ENCODE measurements at places on chromosomes 5 and 9.

GRCh38 chr5:169946743-169947295 is 33.5 kb downstream of the INSYN2B start:
- DNase-seq, result no peak

GRCh38 chr9:10104774-10105173 is 508.0 kb downstream of the PTPRD start:
- DNase-seq, result no peak

- no peak for DNase-seq
These were observed 95.9 kb upstream of the GNAQ start for GRCh38 chr9:78127279-78128225.

DNA sequence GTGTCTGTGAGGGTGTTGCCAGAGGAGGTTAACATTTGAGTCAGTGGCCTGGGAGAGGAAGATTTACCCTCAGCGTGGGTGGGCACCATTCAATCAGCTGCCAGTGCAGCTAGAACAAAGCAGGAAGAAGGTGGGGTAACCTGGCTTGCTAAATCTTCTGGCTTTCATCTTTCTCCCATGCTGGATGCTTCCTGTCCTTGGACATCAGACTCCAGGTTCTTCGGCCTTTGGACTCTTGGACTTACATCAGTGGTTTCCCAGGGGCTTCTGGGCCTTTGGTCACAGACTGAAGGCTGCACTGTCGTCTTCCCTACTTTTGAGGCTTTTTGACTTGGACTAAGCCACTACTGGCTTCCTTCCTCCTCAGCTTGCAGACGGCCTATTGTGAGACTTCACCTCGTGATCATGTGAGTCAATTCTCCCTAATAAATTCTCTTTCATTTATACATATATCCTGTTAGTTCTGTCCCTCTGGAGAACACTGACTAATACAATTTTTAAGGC is 38.1 kb downstream of the PBX3 start:
- DNase-seq, result no peak

DNA sequence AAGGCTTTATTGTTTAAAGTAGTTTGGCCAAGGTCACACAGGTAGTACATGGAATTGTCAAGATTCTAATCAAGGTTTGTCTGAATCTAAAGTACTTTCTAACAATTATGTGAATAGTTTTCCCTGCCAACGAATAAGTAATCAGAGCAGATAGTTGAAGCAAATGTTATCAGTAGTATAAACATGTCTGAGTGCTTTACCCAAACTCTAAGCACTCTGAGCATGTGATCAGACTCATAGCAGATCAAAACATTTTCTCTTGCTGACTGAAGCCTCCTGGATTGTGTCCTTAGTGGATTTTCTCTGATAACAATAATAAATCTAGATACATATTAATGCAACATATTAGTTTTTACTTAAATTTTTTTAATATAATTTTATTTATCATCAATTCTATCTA is 995.0 kb downstream of the EFNA5 start:
- no peak for DNase-seq

DNA sequence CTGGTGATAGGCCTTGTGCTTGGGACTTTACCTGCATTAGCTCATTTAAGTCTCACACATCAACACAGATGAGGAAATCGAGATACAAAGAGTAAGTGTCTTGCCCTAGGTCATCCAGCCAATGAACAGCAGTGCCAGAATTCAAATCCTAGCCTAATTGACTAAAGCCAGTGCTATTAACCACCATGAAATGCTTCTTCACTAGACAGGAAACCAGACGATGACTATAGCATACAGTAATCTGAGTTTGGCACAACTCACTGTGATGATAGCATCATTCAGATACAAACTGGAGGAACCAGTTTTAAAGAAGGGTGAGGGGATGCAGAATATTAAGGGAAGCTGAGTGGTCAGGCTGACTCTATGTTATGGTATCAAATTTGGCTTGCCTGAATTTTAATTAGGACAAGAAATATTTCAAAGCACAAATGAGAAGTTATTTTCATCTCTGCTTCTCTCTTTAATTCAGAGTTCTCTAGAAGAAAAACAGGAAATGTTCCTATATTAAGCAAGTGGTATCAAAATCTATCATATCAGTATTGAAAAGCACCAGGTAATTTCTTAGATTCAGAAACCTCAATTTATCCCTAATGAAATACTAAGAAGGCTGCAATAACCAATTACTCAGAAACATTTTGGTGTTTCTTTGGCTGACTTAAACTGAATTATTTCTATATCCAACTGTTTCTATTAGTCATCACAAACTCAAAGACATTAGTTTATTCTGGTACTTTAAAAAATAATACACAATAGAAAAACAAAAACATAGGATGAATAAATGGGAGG is 147.0 kb upstream of the RASA1 start:
- DNase-seq, result no peak

DNA sequence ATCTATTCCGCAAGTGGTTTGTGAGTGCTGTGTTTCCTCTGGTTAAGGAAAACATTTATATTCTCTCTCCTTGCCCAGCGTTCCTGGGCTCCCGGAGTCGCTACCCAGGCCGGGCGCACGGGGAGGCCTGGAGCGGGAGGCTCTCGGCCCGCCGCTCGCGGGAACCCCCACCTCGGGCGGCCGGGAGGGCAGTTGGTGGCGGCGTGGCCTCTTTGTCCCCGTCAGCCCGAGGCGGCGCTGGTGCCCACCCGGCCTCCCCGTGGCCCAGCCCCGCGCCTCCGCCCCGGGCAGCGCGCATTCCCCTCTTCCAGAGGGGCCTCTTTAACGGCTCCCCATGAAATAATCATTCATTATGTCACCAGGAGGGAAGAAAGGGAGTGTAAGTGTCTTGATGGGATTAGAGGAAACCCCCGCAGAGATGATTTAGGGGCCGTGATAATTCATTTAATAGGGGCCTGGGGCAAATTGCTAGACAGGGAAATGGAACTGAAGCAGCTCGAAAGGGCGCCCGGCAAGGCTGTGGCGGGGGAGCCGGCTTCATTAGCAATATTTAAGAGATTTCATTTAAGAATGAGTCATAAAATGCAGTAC is 181.9 kb upstream of the TBCA start:
- DNase-seq, result no peak

DNA sequence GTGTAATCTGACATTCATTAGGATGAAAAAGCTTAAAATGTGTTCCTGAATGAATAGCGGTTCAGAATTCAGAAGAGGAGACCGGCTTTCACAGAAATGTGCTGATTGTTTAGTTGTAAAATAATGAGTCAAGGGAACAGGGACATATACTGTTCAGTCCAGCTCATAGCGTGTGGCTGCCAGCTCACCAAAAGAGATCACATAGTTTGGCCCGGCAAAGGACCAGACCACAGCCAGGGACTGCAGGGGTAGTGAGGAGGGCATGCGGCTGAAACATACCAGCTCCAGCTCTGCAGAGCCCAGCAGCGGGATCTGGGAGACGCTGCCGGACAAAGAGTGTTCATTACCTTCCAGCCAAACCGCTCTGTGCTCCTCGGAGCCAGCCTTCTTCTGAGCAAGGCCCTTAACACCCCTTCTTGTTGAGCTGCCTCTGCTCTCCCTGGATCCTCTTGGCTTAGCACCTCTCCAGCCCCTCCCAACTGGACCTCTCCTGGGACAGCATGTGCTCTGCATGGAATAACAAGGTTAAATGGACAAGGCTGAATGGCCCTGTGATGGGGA is 116.8 kb upstream of the CNTLN start:
- DNase-seq, result no peak

DNA sequence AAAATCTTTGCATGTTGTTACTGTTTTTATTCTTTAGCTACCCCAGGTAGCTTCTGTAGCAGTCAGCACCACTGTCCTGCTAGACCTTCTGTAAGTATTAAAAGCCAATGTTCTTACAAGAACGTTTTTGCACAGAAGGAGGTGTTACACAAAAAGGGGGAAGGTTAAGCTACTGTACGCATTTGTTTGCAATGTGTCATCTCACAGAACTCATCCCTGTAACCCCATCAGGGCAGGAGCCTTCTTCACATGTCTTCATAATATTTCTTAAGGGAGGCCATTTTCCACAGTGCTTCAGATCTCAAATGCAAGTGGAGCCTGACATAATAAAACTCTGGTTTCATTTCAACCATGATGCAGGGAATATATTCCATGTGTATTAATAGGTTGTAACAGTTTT is 67.9 kb downstream of the OSMR start:
- DNase-seq, result no peak

DNA sequence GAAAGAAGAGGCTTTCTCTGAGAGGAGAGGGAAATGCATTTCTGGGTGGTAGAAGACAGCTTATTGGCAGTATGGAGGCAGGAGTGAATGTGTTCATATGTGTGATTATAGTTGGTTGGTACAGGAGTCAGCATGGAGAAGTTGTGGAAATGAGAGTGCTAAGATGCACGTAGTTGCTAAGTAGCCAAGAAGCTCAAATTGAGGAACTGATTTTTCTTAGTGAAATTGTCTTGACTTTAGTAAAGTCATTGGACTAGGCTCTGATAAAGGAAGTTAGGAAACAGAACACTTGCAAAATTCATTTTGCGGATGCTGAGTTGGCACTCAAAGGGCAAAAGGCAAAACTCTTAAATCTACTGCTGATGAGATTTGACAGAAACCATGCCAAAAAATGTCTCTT is 158.9 kb upstream of the VCAN start:
- DNase-seq, result no peak

DNA sequence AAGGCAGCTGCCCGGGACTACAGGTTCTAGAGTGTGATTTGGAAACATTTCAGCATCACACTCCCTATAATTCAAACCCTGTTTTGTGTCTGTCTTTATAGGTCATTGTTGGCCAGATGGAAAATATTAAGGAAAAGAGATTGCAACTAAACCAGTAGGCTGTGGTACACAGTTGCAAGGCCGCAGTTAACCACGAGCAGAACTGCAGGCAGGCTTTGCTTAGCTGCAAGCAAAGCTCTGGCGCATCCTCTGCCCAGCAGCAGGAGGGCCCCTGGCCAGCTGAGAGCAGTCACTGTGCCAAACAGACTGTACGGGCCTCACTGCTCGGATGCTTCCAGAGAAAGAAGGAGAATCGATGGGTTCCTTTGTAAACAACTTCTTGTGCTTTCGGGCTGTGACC is 204.5 kb downstream of the DENND1A start:
- DNase-seq, result no peak

GRCh38 chr9:34072868-34073590 is 24.3 kb upstream of the UBAP2 start:
- DNase-seq, result no peak

GRCh38 chr5:172090976-172091547 is 84.6 kb upstream of the FBXW11 start:
- no peak for DNase-seq

GRCh38 chr5:101720033-101720432 is 576.1 kb downstream of the SLCO4C1 start:
- no peak for DNase-seq

DNA sequence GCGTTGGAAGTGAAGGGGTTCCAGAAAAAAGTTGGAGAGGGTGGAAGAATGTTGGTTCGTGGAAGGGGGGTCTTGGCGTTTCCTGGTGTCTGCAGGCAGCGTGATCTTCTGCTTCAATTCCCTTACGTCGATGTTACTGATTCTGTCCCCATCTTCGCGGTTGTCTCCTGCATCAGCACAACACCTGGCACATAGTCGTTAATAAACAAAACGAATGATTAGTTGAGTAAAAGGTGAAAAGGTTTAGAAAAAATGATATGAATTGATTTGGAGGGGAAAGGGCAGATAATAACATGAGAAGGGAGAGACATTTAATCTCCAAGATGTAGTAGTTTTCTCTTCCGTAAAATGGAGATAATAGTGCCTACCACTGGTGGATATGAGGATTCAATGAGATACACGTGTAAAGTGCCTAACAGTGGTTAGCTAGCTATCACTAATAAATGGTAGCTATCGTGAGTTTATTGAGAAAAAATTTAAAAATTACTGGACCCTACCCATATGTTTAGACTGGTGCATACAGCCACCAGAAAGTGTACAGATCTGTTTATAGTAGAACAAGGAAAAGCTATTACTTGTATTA is 556 bp downstream of the MTREX start:
- DNase-seq, result no peak

DNA sequence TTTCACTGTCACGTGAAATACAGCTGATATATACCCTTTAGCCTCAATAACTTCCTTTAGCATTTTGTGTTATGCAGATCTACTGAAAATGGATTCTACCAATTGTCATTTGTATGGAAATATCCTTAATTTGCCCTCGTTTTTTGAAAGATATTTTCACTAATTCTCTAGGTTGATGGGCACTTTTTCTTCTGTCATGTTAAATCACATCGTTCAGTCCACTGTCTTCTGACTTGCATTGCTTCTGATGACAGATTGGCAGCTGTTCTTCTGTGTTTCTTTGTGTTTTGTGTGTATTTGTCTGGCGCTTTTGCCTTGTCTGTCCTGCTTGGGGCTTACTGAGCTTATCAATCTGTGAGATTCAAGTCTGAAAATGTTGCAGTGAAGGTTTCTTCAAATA is 9.7 kb upstream of the CLPTM1L start:
- DNase-seq, result no peak

DNA sequence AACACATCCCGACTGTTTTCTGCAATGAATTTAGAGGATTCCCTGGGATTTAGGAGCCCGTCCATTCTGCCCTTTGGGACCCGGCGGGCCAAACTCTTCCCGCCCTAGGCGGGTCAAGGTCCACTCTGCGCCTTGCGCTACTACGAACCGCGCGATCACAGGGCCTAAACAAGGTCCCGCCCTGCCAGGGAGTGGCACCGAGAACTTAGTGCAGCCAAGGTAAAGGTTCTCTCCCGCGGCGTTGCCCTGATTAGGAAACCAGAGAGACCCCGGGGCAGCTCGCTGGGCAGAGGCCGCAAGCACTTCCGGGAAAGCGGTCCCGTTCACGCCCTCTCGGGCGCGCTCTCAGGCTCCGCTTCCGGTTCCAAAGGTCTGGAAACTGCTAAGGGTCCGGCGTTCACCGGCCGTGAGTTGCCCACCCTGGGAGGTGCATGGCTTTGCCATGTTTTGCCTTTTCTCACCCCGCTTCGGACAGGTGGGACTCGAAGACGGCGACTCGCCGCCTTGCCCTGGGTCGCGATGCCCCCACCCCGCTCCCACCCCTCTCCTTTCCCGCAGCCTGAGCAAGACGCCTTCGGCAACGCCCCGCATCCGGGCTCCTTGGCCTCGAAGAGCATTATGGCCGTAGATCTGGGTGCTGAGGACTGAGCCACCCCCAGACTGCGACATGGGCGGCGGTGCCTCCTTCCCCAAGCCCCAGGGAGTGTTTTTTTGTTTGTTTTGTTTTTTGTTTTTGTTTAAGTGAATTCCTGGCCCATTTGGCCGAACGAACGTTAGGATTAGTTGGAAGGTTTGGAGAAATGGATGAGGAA is 23.4 kb downstream of the HNRNPK start:
- peak; percentile 70 for DNase-seq

GRCh38 chr5:26757941-26758340 is 280.4 kb downstream of the CDH9 start:
- DNase-seq, result no peak

- no peak for DNase-seq
These were observed 44.0 kb downstream of the GGTA1 start for GRCh38 chr9:121455527-121456239.

- DNase-seq, result no peak
These were observed 2.8 kb downstream of the BRD3OS start for GRCh38 chr9:134028076-134028475.

Measured in D721Med (cell line).